ENCODE measurements at places on chromosomes 12 and 14.

GRCh38 chr14:23935158-23935557 lies 18.4 kb upstream of the DHRS4 start:
- DNase-seq: no peak

- no peak for DNase-seq
Measured at GRCh38 chr12:130646716-130647370, 69.3 kb downstream of the RIMBP2 start.

- no peak for DNase-seq
Measured at GRCh38 chr14:60356906-60357550, 108.0 kb downstream of the PPM1A start.

- DNase-seq: no peak
Measured at GRCh38 chr12:132520421-132521199, 30.7 kb downstream of the FBRSL1 start.

DNA sequence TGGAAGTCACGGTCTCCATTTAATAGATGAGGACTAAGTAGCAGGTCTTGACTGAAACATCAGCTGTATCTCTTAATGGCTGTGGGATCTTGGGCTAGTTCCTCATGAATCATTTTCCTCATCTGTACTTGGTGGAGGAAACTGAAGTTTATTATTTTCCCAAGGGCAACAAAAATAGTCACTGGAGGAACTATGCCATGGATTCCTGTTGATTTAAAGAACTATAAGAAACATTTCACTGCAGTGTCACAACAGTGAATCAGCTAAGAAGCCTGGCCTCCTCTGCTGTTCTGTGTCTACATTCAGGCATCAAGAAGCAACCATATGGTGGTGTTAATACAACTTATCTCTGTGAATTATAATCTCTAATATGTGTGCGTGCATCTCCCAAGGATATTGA lies 200.5 kb downstream of the STXBP6 start:
- DNase-seq: no peak

- no peak for DNase-seq
Measured at GRCh38 chr14:58824106-58824505, 186.3 kb downstream of the DACT1 start.

DNA sequence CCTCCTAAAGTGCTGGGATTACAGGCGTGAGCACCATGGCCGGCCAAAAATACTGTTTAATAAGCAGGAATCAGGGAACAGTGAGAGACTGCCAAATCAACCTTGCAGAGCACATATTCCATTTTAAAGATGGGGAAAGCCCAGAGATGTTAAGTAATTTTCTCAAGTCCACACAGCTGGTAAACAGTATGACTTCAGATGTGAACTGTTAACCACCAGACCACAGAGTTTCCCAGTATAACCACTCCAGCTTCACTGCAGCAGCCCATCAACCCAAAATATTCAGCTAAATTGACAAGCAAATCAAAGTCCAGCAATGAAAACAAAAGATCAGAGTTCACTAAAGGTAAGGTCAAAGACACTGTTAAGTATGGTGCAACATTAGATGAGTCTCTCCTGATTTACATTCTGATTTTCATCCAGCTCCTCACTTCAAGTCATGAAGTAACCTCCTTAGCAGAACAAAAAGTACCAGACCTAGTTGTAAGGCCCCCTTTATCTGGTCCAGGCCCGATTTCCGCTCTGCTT lies 82.1 kb downstream of the TRAFD1 start:
- no peak for DNase-seq

GRCh38 chr12:102939670-102940222 lies 17.7 kb upstream of the ASCL1 start:
- DNase-seq: no peak

GRCh38 chr12:51864833-51865670 lies 16.5 kb upstream of the FIGNL2 start:
- DNase-seq: no peak

DNA sequence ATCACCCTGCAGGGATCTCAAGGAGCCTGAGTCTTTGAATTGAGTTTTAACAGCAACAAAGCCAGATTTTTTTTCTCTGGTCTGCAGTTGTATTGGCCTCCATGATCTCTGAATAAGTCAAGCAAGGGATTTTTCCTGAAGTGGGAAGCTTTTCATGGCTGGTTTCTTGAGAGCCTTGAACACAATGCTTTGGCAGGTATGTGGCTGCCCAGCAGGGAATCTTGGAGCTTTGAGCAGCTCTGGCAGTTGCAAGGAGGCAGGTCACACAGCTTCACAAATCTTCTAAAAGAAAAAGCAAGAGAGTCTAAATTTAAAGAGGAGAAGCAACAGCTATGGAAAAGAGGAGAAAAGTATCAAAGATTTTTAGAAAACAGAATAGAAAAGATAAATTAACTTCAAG lies 60.1 kb downstream of the RPS29 start:
- DNase-seq: no peak

DNA sequence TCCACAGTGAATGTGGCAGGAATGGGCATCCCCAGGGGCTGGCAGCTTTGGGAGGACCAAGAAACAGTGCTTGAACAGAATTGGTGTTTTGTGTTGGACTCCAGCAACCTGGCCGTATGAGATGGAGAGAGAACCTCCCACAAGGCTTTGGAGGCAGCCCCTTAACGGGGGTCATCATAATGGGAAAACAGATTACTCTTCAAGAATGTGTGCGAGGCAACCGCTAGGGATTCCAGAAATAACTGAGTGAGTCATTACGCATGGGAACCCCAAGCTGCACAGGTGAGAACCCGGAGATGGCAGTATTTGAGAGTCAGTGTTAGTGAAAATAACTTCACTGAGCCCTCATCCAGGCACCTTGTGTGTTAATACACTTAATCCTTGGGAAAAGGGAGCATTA lies 567.8 kb upstream of the TBX3 start:
- no peak for DNase-seq

DNA sequence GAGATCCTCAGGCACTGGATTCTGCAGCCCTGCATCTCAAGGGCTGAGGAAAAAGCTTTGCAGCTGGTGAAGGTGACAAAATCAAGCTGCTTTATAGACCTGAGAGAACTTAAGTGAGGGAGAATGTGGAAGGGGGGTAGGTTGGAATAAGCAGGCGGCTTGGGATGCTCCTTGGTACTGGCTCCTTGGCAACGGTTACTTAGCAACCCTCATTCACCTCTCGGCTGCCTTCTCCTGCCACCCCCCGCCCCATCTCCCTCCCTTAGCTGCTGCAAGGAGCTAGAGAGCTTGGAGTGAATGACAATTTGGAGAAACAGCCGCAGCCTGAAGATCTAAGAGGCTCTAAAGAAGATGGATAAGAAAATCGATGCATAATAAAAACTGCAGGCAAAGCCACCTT lies 44.1 kb upstream of the CISTR start:
- no peak for DNase-seq

- no peak for DNase-seq
Measured at GRCh38 chr14:34785223-34786006, 71.0 kb upstream of the CFL2 start.

DNA sequence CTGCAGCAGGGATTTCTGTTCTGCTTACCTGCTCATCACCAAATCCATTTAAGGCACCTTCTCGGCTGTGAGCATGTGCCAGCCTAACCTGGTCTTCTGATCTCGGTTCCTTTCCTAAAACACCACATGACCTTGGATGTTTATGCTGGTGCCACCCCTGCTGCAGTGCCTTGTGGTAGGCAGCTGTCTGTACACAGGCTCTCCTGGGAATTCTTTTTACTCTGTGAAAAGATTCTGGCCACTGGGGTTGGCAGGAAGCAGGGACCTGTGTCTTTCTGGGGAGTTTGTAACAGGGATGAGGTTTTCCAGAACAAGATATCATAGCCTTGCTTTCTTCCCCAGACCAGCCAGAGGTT lies 10.4 kb upstream of the PLEKHG3 start:
- no peak for DNase-seq

DNA sequence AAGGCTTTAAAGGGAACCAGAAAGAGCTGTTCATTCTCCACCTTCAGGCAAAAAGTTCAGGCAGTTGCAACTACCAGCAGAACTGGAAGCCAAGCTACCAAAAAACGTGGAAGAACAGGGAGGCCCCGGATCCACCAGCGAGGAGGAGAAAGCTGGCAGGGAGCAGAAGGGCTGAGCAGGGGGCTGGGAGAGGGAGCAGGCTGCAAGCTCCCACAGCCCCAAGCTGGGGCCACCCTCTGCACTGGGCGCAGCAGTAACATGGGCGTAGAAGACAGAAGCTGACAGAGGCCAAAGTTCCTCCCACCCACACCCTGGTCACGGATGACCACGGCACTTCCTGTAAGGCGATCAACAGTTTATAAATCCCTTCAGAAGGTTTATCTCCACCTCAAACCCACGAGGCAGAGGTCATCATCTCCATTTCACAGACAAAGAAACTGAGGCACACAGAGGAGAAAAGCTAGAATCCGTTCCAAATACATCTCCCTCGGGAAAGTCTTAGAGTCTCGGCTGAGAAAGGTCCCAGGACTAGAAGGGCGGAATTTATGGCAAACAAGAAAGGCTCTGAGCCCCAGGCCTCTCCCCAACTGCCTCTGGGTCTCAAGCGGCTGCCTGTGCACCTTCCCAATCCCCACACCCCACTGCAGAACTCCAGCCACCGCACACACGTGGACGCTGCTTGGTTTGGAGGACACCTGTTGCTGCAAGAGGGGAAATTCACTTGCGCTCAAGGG lies 1.8 kb downstream of the CCDC85C start:
- DNase-seq: no peak

- no peak for DNase-seq
Measured at GRCh38 chr12:14148489-14149270, 167.3 kb upstream of the GRIN2B start.

DNA sequence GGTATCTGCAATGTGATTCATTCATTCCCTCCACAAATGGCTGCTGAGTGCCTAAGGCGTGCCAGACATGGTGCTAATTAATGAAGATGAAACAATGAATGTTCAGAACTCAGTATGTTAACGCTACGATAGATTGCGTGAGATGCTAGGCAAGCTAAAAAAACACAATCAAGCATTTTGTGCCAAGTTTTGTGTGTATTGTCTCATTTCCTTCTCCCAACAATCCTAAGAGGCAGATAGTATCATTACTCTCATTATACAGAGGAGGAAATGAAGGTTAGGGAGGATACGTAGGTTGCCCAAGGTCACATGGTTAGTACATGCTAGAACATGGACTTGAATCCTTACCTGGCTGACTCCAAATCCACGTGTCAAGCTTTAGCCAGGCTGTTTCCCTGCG lies 264.4 kb downstream of the EFCAB11 start:
- no peak for DNase-seq

DNA sequence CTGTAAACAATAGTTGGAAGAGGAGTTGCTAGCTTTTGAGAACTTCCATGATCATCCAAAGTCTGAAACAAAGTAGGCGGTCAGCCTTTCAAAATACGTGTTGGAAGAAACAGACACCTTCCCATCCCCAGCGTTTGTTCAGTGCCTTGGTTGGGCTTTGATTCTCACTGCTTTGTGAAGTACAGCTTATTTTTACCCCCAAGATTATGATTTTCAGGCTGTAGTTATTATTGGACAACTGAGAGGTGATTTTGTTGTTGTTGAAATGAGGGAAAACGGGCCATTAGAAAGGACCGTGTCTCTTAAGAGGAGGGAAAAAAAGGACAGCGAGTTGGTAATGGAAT lies 921 bp upstream of the CEP83 start:
- no peak for DNase-seq

- DNase-seq: no peak
Measured at GRCh38 chr12:66885115-66885875, 206.4 kb upstream of the GRIP1 start.

- no peak for DNase-seq
Measured at GRCh38 chr14:64676410-64677008, 27.7 kb upstream of the PLEKHG3 start.

DNA sequence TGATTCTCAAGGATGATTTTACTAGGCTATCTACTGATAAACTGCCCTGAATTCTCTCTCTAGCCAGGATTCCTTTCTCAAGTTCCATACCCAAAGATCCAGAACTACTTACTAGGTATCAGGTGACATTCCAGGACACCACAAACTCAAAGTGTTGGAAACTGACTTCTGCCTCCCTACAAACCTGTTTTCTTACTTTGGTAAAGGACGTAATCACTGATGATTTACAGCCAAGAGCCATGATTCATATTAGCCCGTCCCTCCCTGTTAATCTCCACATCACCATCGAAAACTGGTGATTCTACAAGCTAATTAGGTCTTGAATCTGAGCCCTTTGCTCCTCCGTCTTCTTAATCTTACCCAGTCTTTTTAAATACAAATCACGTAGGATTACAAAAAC lies 1.0 kb upstream of the ATG14 start:
- no peak for DNase-seq

DNA sequence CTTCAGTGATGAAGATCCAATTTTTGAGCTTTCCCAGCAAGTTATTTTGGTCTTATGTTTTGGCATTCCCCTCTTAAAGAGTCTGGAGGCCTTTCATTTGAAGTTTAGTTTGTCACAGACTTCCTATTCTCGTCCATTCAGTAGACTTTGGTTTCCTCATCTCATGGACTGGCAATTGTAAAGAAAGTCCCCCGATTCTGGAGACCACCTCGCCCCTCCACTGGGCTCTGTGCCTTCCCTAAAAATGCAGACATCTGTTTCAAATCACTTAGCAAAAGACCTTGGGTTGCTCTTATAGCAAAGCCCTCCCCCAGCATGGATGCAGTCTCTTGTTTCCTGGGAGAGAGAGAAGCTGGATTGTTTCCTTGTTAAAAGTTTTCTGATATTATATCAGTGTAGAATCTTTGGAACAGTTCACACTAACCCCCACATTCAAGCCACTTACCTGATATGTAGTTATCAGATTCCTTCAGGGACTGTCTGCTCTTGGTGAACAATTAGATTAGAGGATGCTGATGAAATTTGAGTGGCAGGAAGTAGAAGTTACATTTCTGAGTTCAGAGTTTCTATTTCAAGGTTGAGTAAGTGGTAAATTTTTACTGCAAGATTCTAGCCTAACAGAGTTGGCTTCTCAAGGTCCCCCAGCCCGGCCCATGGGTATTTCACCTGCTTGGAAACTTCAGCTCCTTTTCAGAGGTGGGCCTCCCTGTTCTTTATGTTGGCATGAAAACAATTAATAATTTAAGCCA lies 56.3 kb downstream of the PLXNC1 start:
- no peak for DNase-seq

DNA sequence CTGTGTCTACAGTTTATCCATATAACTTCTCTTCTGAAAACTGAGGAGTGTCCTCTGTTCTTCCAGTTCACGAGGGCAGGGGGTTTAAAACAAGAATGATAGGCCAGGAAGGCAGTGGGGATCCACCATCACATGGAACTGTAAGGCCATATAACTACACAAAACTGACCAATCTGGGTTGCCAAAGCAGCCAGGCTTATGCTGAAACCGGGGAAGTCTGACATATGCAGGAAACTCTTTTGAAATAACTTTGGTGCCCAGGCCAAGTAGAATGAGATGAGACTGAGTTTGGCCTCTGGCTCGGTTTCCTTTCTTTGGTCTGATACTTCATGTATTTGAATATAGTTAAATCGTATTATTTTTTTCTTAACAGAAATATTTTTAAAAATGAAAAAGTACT lies 18.0 kb upstream of the ATF1 start:
- DNase-seq: no peak

DNA sequence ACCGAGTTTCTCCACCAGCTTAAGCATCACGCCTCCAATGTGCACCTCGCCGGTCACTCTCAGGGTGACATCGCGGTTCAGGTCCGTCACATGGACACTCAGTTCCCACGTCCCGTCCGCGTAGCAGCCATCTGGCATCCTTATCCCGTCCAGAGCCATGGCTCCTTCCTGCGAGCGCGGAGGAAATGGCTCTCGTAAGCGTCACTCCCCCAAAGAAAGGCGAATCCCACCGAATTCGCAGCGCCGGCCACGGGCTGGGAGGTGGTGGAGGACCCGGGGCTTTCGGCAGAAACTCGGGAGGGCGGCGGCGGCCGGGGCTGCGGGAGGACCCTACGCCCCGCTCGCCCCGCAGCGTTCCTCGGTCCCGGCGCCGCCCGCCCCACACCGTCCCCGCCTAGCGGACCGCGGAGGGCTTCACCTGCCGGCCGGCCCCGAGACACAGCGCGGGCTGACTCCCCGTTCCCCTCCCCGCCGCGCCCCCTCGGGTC lies 396 bp downstream of the FERMT2 start:
- DNase-seq: no peak

All from BJ (cell line).